ENCODE measurements at places on chromosomes 16 and 17.
A peak's percentile ranks its signal among the peaks of the same experiment; 100 is the strongest.

DNA sequence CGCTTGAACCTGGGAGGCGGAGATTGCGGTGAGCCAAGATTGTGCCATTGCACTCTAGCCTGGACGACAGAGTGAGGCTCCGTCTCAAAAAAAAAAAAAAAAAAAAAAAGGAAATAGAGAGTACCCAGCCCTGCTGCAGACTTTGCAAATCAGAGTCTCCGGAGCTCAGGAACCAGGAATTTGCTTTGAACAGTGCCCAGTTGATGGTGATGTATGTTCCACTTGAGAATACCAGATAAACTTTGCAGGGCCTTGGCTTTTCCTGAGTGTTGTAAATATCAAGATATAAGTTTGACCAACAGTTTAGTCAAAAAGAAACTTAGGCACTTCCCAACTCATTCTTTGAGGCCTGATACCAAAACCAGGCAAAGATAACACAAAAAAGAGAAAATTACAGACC, 30.6 kb upstream of the MAP3K14 start:
- DNase-seq = no peak

- no peak for DNase-seq
Measured at GRCh38 chr17:54933921-54934320, 33.3 kb downstream of the TOM1L1 start.

DNA sequence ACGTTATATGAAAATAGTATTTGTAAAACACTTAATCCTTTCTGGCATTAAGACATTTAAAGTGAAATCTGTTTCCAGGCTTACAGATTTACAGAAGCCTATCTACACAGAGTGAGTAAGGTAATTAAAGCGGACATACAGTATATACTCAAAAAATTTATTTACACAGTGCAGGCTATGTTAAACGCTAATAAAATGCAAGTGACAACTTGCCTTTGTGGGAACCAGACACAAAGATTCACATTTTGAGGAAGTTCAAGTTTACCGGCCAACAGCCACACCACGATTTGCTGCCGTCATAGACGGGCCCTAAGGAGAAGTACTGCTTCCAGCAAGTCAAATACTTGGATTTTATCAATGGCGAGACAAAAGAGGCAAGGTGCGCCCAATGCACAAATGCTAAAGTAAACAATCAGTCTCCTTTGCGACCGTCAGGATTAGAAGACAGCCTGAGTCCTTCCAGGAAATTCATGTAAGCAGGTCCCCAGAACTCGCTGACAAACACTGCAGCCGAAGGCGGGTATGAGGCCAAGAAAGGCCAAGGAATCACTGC, 801 bp downstream of the VPS35 start:
- DNase-seq = peak; percentile 85

- DNase-seq = peak; percentile 1
Measured at GRCh38 chr17:56230660-56231059, 77.4 kb downstream of the ANKFN1 start.

DNA sequence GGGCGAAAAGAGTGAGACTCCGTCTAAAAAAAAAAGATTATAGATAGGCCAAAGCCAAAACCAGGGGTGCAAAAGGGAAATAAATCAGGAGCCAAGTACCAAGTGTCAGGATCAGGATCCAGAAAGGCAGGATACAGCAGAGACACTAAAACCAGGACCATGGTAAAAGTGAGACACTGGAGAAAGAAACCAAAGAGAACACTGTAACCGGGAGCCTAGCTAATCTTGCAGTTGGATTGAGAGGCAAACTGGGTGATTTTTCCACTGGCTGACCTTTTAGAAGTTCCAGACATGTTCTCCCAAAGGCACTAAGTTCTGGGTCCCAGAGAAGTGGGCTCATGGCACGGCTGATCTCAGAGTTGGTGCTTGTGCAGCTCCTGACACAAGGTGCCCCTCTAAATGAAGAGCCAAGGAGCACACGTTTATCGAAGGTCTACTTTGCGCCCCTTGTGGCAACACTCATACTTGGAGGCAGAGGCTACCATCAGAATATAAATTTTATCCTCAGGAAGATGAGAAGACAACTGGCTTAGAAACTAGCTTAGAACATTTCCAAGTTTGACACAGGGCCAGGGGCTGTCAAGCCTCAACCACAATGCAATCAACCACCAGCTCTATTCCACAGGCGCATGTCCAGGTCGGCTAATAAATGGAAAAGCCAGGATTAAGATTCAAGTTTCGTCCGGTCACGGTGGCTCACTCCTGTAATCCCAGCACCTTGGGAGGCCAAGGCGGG, 27.5 kb upstream of the HELZ start:
- DNase-seq = no peak

GRCh38 chr17:42200706-42201457, 6.6 kb upstream of the GHDC start:
- no peak for DNase-seq

DNA sequence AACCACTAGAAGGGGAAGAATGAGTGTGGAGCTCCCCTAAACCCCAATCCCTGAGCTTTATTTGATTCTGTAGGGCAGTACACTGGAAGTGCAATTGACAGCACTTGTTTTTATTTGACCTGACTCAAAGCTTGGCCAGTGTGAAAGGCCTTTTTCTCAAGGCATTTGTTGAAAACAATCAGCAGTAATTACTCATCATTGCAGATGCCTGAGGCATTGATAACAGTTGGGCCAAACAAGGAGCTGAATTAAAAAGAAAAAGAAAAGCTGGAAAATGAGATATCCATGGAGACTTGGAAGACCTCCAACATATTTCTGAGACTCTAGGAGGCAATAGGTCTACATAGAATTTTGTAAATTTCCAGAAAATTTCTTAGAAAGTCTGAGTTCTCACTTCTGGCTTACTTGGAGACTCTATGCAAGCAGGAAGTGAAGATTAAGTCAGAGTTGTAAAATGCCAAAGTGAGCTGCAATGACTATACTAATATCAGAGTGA, 200.8 kb upstream of the KCNJ16 start:
- no peak for DNase-seq

- no peak for DNase-seq
Measured at GRCh38 chr16:19678804-19679203, 39.2 kb downstream of the KNOP1 start.

GRCh38 chr16:20074099-20074991, 655 bp upstream of the GPR139 start:
- DNase-seq = no peak

GRCh38 chr16:49745311-49745747, 110.6 kb downstream of the ZNF423 start:
- no peak for DNase-seq

DNA sequence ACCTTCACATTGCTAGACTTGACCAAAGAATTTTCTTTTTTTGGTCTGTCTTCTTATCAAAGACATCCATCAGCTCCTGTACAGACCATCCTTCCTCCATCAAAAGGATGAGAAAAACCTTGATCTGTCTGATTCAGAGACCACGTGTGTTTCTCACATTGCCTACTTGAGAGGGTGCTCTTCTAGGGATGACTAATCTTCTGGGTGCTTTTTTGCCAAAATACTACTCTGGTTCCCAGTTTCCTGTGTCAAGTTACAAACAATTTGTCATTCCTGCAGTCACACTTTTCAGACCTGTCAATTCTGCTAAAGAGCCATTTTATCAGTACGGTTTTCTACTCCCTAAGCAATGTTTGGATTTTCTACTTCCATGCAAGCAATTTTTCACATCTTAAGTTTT, 492.2 kb downstream of the CDH11 start:
- DNase-seq = no peak

- DNase-seq = no peak
Measured at GRCh38 chr17:41970901-41971331, 4.3 kb downstream of the CNP start.

GRCh38 chr17:73731733-73732132, 87.5 kb upstream of the SDK2 start:
- DNase-seq = peak; percentile 95

- no peak for DNase-seq
Measured at GRCh38 chr17:42068979-42069378, 18.6 kb upstream of the C17orf113 start.

DNA sequence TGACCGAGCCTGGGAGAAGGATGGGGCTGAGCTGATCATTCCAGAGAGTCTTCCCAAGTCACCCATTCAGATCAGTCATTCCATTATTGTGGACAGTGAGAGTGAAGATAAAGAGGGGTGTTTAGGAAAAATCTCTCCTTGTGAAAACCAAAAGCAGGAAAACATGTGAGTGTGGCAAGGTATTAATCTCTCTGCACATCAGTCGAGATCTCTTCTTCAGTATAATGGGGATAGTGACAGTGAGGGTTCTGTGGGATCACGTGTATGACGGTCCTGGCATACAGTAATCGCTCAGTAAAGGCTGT, 35.4 kb downstream of the CHD9 start:
- DNase-seq = no peak

GRCh38 chr17:78759203-78759968, 22.7 kb downstream of the CYTH1 start:
- DNase-seq = peak; percentile 71

DNA sequence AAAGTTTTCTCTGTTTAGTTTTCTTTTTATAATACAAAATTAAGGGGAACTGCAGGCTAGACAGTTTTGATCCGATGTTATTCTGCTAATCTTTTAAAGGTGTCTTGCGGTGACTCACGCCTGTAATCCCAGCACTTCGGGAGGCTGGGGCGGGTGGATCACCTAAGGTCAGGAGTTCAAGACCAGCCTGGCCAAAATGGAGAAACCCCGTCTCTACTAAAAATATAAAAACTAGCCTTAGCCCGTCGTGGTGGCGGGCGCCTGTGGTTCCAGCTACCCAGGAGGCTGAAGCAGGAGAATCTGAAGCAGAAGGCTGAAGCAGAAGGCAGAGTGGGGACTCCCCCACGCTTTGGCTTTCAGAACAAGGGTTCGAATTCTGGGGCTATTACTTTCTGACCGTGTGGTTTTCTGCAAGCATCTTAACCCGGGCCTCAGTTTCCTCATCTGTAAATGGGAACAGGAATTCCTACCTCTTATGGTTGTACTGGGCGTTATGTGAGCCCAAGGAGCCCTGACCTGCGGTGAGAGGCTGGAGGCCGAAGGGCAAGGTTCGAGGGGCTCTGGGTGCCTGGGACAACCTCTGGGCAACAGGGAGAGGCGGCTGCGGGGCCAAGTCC, 1.2 kb upstream of the KATNB1 start:
- no peak for DNase-seq

GRCh38 chr17:78563189-78564145, 13.7 kb downstream of the DNAH17 start:
- peak; percentile 23 for DNase-seq

- DNase-seq = no peak
Measured at GRCh38 chr17:10837921-10838320, at the start of gene PIRT. Gene PIRT, minus strand, starts transcription at chr17:10838087. Its CDS starts 12,442 bp downstream, at chr17:10825645.
